ENCODE measurements at places on chromosomes 3 and 15.

- DNase-seq = no peak
Measured at GRCh38 chr3:51679777-51680176, 8.7 kb downstream of the TEX264 start.

DNA sequence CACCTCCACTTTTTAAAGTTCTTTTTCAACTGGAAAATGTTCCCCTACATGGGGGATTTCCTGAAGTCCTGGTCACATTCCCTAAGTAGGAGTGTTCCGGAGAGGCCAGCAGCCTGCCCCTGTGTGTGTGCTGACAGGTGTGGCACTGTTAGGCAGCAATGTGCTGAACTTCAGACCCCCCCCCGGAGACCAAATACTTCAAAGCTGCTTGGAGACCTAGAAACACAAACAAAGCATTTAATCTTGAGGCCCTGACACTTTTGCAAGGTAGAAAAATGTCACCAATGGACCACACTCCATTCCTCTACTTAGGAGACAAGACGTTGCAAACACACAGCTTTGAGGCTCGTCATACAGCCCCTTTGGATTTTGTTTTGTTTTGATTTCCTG is 259.6 kb upstream of the CTNNB1 start:
- no peak for DNase-seq

DNA sequence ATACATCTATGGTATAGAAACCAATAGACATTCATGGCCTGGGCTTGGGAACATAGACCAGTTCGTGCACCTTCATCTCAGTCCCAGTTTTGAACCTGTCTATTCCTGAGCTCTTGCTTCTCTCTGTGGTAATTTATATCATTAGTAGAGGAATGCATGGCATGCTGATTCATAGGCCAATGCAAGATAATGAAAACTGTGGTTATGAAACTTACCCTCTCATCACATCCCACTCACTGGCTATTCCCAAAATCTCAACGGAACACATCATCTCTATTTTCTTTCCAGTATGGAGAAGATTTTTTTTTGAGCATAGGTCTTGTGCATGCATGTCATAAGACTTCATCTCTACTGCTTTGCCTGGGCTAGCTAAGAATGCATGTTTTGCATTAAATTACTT is 18.7 kb upstream of the P2RY12 start:
- no peak for DNase-seq

GRCh38 chr3:38153221-38153620 is 12.1 kb upstream of the OXSR1 start:
- no peak for DNase-seq

- DNase-seq = peak; percentile 2
Measured at GRCh38 chr3:157436583-157437291, at the start of gene PTX3. TSS of gene PTX3 (plus strand) at chr3:157436850. CDS start at chr3:157436934, 84 bp downstream.

DNA sequence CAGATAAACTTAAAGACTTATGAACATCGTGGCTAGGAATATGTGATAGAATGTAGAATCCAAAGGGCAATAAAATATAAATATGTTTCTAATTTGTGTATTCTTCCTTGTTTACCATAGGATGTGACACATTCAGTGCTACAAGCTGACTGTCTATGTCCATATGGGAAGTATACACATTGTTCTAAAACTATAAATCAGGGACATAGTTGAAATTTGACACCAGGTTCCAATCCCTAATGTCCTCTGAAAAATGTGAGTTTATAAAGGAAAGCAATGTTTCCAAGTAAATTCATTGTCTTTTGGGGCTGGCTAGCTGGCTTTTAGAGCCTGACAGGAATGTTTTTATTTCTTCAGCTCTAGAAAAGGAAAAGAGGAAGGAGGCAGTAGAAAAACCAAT is 273.6 kb downstream of the CNTN4 start:
- no peak for DNase-seq

- DNase-seq = no peak
Measured at GRCh38 chr3:55484191-55484689, 2.9 kb downstream of the WNT5A start.

- no peak for DNase-seq
Measured at GRCh38 chr3:106590216-106590615, 721.4 kb upstream of the CBLB start.

DNA sequence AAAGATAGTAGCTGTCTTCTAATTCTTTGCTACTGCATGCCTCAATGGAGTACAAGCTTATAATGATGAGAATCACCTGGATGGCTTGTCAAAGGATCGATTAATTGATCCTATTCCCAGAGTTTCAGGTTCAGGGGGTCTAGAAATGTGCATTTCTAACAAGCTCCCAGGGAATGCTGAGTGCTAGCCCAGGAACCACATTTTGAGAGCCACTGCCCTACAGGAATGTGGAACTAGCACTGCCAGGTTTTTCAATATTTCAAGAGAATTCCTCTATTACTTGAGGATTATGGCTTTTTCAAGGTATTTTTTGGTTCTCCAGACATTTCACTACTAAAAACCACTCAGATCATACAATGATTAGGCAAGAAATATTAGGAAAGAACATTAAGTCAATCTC is 52.7 kb downstream of the RARB start:
- no peak for DNase-seq

DNA sequence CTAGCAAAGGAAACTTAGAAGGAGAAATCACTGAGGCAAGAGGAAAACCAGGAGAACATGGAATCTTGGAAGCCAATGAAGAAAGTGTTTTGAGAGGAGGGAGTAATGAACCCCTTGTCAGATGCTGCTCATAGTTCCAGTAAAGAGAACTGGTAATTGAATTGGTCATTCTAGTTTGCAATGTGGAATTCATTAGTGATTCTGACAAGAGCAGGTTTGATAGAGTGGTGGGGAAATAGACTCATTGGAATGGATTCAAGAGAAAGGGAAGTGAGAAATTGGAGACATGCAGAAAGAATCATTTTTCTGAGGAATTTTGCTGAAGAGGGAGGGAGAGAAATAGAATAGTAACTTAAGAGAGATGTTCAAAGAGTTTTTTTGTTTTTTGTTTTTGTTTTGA is 21.0 kb downstream of the GLCE start:
- DNase-seq = no peak

GRCh38 chr3:134357261-134357913 is 16.9 kb downstream of the AMOTL2 start:
- DNase-seq = no peak

GRCh38 chr3:108298056-108298455 is 1.7 kb downstream of the HHLA2 start:
- DNase-seq = no peak

GRCh38 chr15:57920911-57921310 is 144.6 kb downstream of the ALDH1A2 start:
- no peak for DNase-seq

DNA sequence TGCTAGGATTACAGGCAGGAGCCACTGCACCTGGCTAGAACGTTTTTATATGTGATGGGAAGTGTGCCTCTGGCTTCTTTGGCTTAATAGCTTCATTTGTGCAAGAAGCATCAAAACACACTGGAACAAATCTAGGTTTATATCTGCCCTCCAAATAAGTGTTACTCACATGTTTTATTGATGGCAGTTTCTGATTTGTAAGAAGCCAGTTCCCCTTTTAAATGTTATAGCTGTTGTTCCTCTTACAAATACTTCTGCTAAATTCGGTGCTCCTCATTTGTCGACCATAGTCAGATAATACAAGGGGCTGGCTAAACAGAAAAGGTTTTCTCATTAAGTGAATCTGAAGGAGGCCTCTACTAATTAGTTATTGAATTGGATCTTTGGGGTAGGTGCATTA is 307.1 kb upstream of the SEMA6D start:
- DNase-seq = no peak

DNA sequence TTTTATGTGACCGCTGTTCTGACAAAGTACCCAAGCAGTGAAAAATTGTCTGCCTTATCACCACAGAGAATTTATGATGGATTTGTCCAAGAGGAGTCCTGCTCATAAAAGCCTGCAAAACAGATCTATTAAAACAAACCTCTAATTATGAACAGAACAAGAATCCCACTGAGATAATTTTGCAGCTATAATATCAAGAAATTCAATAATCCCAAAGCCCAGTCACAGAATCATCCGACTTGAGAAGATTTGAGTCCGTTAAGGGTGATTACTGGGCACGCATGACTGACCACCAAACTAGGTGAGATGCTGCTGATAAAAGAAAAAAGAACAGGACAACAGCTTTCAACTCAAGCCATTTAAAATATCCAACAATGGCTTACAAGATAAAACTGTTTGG is 231.0 kb upstream of the WNT5A start:
- no peak for DNase-seq

DNA sequence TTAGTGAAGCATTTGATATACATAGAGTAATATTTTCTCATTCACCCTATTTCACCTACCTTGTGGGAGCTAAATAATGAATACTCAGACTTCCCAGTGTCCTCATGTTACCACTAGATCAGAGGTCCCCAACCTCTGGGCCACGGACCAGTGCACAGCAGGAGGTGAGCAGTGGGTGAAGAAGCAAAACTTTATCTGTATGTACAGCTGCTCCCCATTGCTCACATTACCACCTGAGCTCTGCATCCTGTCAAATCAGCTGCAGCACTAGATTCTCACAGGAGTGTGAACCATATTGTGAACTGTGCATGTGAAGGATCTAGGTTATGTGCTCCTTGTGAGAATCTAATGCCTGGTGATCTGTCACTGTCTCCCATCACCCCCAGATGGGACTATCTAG is 79.4 kb downstream of the RETNLB start:
- DNase-seq = no peak

DNA sequence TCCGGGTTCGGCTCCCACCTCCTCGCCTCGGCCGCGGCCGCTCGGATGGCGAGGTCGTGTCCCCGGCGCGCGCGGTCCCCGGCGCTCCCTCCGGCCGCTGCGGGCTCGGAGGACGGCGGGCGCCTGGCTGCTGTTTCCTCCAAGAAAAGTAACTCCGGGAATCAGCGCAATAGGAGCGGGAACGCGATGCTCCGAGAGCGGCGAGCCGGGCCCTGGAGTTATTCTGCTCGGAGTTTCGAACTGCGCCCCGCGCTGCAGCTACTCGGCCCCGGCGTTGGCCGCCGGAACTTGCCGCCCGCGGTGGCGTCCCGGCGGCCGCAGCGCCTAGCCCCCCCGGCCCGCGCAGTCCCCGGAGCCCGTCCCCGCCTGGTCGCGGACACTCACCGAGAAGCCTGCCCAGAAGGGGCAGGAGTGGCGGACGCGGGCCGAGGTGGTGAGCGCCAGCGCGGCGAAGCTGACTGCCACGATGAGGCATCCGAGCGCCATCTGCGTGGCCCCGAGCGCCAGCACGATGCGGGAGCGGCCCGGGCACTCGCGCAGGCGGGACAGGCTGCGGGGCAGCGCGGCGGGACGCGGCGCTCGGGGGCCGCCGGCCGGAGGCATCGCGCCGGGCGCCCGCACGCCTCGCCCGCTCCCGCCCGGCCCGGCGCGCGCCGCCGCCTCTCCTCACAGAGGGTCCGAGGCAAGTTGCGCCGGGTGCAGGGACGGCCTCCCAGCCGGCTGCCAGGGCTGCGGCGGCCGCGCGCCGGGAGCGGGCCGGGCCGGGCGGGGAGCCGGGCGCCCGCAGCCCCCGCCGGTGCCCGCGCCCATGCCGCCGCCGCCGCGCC is 251.9 kb downstream of the TJP1 start:
- no peak for DNase-seq

GRCh38 chr3:179473565-179473964 is 22.3 kb upstream of the GNB4 start:
- DNase-seq = no peak

DNA sequence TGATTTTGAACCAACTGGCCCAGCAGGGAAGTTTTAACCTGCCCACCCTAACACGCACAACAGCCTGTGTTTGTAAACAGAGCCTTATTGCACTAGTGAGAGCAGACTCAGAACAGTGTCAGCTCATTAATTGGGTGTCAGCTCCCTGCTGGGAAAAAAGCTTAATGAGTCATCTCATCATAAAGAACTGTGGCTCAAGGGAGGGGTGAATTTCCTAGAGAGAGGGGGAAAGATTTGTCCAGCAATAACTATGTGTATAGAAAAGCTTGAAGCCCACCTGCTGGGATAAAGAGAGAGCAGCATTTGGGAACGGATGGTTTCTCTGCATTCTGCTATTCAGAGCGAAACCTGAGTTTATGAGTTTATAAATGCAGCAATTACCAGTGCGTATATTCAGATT is 48.9 kb upstream of the GMNC start:
- no peak for DNase-seq

DNA sequence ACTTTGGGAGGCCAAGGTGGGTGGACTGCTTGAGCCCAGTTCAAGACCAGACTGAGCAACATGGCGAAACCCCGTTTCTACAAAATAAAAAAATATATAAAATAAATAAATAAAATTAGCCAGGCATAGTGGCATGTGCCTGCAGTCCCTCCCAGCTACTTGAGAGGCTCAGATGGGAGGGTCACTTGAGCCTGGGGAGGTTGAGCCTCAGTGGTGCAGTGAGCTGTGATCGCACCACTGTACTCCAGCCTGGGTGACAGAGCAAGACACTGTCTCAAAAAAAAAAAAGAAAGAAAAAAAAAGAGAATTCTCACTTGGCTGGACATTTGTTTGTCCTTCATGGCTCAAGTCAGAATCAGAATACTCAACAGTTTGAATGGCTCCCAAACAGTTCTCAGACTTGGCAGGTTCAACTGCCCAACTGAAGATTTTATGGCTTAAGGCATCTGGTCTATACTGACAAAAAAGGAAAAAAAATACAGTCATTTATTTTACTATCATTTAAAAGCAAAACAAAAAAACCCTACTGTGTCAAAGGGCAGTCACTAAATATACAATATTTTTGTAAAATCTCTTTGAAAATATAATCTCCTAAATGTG is 106.6 kb downstream of the FBXL22 start:
- no peak for DNase-seq

DNA sequence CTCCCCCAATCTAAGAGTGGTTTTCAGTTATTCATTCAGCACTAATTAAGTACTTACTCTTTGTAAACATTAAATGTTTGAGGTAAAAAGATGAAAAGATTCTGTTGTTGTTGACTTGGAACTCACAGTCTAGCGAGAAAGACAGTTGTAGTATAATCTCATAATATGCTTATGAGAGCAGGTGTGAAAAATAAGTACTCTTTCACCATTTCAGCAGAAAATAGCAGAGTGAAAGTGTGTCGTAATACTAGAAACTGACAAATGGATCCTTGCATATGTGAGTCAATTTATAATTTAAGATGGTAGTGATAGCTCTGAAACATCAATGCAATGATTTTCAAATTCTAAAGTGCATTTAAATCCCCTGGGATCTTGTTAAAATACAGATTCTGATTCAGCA is 618.8 kb upstream of the CCDC54 start:
- DNase-seq = no peak

DNA sequence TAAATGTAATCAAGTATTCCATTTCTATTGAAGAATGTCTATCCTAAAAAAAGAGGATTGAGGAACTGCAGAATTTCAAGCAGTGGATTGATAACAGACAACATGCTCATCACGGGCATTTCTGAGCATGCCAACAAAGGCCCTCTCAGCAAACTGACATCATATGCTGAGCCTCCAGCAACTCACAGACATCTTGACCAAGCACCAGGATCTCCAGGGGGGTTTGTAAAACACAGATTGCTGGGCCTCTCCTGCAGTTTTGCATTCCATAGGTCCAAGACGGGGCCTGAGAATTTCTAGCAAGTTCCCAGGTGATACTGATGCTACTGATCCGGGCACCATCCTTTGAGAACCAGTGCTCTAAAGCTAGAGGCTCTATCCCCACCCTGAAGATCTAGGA is 85.0 kb downstream of the FOXP1 start:
- no peak for DNase-seq

GRCh38 chr3:53780806-53781205 is 65.4 kb downstream of the CHDH start:
- no peak for DNase-seq
